ENCODE measurements at places on chromosomes 3 and 15.

DNA sequence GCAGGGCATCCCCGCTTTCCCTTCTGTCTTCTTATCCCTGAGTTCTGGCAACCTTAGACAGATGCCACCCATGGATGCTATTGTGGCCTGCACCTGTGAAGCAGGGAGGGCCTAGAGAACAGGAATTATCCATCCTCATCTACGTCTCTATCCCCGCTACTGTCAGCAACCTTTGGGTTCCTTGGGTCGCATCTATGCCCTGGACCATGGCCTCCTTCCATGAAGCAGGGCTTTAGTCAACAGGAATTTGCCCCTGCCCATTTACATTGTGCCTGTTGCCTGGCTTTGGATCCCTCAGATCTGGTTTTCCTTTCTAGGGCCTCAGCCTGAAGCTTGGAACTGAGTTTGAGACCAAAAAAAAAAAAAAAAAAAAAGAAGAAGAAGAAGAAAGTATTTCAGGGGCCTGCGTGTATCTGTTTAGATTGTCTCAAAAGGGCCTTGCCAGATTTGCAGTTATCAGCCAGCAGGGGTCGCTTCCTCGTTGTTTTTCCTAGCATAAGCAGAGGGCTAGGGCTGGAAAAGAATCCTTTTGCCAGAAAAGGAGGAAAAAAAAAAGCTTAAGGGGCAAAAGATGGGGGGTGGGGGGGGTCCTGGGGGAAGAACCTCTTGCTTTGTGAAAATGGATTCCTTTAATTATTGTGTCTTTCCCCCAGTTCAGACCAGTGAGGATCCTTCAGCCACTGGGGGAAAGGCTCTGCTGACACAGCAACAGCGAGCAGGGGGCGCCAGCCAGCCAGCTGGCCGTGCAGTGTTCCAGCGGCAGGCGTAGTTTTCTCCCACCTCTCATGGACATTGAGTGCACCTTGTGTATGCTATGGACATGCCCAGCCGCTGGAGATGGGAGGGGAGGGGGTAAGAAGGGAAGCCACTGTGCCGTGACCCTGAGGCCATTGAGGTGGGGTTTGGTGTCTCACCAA is 65.7 kb upstream of the ALDH1L1 start:
- DNase-seq: peak; percentile 30

- DNase-seq: no peak
These were observed 192.8 kb upstream of the LINGO1 start for GRCh38 chr15:77825546-77825945.

GRCh38 chr3:151268267-151269235 is 9.8 kb downstream of the P2RY14 start:
- peak; percentile 40 for DNase-seq

DNA sequence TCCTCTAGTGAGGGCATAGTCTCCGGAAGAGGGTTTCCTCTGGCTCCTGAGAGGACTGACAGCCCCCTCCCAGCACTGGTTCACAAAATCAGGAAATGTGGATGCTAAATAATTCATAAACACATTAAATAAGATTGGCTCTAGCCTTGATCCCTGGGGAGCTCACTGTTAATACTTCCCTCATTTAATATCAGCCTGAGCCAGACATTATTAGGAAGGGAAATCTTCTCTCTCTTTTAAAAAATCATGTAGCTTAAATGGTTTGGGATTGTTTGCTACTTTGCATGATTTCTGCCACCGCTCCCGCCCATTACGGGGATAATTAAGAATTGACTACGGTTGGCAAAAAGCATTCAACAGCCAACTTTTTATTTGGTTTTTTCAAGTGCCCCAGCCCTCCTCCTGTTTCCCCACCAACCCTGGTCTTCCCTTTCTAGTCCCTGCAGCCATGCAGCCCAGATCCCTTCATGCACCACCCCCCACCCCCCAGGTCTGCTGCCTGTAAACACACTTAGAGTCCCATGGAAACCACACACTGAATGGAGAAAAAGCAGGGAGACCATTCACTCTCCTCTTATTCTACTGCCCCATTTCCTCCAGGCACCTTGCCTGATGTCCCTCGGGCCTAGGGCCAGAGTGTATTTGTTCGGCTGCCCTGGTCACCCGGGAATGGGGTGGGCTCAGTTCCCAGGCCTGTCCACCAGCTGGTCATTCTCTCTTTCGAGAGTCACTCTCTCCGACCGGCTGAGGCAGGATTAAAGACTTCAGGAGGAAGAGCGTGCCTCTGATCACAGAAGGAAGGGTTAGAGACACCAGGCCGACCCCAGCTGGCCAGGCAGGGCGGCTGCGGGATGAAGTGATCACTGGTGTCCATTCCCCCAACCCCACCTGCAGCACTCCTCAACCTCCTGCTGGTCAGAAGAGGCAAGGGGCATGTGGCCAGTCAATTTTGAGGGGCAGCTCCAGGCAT is 45.1 kb downstream of the SEMA5B start:
- DNase-seq: no peak

- no peak for DNase-seq
These were observed 18.2 kb downstream of the SLC9A9 start for GRCh38 chr3:143830063-143830462.

GRCh38 chr15:65659502-65660052 is 37.8 kb downstream of the SLC24A1 start:
- DNase-seq: no peak

- no peak for DNase-seq
These were observed 3.7 kb upstream of the LSG1 start for GRCh38 chr3:194675680-194676079.

- no peak for DNase-seq
These were observed 10.5 kb upstream of the RNU6-1 start for GRCh38 chr15:67850336-67850735.

GRCh38 chr3:196585044-196585757 is 16.7 kb downstream of the FBXO45 start:
- no peak for DNase-seq

- no peak for DNase-seq
These were observed 78.3 kb downstream of the NAALADL2 start for GRCh38 chr3:174937478-174937877.

DNA sequence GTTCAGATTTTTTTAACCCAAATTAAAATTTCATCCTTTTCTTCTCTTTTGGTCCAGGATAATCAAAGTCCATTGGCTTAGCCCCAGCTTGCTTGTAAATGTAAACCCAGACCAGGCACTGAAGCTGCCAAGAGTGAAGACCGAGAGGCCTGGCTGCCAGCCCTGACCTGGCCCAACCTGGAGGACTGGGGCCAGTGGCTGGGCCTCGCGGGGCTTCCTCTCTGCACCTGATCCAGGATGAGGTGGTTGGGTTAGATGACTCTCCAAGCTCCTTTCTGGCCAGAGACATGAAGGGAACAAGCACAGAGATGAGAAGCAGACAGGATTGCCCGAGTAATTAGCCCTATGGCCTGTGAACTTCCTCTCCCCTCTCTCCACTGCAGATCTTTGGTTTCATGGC is 50.6 kb downstream of the CMTM6 start:
- no peak for DNase-seq

GRCh38 chr3:177196456-177197040 is 734 bp downstream of the TBL1XR1 start:
- DNase-seq: peak; percentile 72

DNA sequence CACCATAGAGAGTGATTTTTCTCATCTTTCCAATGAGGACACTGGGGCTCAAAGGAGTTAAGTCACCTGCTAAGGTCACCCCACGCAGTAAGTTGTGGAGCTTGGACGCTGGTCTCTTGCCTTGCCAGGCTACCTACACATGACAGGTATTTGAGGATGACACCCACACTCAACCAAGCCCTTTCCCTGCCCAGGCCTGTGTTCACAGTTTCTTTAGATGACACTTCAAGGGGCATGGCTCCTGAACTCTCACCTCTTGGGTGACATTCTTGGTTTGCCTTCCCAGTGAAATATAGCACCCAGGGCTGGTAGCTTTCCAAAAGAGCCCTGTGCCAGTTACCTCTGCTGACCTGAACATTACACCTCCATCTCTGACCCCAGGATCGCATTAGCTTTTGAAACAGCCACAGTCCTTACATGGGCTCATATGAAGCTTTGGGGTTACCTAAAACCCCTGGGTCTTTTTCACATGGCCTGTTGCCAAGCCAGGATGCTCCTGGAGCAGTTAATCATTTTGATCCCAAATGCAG is 148.0 kb downstream of the RPLP1 start:
- no peak for DNase-seq

- no peak for DNase-seq
These were observed 212.1 kb upstream of the P2RY1 start for GRCh38 chr3:152622811-152623167.

- no peak for DNase-seq
These were observed 89.9 kb downstream of the ASB7 start for GRCh38 chr15:100692246-100692645.

DNA sequence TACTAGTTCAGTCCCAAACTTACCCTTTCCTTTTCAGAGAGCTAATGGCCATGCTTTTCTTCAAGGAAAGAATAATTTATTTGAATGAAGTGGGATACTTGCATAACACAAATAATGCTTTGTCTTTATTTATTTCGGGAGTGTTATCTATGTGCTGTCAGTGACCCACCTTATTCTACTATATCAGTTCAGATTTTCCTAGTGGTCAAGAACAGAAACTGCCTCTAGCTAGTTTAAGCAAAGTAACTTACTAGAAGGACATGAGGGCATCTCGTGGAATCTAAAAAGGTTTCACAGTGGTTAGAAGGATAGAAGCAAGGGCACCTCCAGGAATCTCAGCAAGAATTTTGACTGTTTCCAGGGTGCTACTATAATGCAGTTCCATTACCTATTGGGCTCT is 3.8 kb upstream of the TIMMDC1 start:
- no peak for DNase-seq

GRCh38 chr3:16173283-16174025 is 1.0 kb upstream of the GALNT15 start:
- no peak for DNase-seq

- no peak for DNase-seq
These were observed at the start of gene SLC7A14 for GRCh38 chr3:170585937-170586310. Gene SLC7A14, minus strand, starts transcription at chr3:170586075. Its CDS starts 59,139 bp downstream, at chr3:170526936.

GRCh38 chr3:136149667-136150066 is 46.5 kb downstream of the MSL2 start:
- DNase-seq: no peak

DNA sequence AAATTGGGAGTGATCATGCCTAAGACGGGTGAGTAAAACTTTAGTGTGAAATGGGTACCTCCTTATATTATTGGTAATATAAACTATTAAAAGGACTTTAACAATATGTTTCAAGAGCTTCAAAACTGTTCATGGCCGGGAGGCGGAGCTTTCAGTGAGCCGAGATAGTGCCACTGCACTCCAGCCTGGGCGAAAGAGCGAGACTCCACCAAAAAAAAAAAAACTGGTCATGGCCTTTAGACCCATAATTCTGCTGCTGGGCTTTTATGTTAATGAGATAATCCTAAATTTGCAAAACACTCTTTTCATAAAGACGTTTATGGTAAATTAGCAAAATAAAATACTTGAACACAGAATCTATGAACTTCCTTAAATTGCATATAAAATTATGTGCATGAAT is 22.8 kb downstream of the TRPC1 start:
- DNase-seq: no peak

DNA sequence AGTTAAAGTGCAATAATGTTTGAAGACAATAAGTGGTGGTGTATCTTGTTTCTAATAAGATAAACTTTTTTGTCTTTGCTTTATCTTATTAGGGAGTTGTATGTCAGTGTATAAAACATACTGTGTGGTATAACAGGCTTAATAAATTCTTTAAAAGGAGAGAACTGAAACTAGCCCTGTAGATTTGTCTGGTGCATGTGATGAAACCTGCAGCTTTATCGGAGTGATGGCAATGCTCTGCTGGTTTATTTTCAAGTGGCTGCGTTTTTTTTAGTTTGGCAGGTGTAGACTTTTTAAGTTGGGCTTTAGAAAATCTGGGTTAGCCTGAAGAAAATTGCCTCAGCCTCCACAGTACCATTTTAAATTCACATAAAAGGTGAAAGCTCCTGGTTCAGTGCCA is 2.7 kb downstream of the RPL15 start:
- DNase-seq: no peak

DNA sequence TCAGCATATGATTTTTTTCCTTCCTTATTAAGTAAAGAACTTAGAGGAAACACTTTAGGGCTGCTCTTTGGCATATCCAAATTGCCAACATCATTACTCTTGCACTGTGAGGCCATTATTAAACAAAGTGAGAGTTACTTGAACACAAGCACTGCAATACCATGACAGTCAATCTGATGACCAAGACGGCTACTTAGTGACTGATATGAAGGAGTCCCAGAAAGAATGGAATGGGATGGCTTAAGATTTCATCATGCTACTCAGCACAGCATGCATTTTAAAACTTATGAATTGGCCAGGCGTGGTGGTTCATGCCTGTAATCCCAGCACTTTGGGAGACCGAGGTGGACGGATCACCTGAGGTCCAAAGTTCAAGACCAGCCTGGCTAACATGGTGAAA is 55.2 kb downstream of the FAM98B start:
- DNase-seq: no peak

- no peak for DNase-seq
These were observed 55.1 kb upstream of the FILIP1L start for GRCh38 chr3:100169201-100169920.

DNA sequence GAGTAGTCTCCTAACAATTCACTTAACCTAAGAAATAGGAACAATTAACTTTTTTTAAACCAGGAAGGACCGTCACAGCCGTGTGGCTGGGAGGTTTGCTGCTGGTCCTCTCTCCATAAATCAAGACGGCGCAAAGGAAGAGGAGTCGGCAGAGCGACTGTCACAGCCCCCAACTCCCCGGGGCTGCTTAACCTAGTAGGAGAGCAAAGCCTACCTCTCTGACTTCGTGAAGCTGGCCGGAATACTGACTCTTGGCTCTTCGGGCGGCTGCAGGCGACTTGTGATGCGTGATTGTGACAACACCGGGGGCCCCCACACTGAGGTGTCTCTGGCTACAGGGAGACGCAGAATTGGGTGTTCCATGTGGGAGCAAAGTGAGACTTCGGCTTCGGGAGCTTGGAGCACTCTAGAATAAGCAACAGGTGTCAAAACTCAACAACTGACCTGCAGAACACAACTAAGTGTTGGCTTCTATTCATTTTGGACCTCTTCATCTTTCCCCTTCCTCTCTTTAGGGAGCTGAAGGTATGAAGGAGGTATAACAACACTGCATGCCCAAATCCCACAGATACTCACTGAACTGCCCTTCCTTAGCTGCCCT is 151.1 kb downstream of the OSBPL10 start:
- DNase-seq: no peak

- peak; percentile 83 for DNase-seq
These were observed 1.9 kb downstream of the AEN start for GRCh38 chr15:88623061-88623460.

GRCh38 chr3:58751882-58752567 is 85.5 kb upstream of the FAM3D start:
- no peak for DNase-seq

- no peak for DNase-seq
These were observed 305.8 kb downstream of the PLCL2 start for GRCh38 chr3:17190353-17191078.

DNA sequence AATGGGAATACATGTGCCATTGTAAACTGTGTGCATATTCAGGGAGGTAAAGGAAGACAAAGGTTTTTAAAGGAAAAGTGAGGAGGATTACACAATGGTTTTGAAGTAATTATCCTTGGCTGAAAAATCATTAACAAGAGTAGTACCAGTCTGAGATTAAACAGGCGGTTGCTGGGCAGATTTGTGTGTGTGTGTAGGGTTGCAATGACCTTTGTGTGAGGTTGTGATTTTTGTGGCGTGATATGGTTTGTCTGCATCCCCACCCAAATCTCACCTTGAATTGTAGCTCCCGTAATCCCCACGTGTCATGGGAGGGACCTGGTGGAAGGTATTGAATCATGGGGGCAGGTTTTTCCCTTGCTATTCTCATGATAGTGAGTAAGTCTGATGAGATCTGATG is 7.0 kb downstream of the DLEC1 start:
- no peak for DNase-seq
